Nephron progenitor cell (in vitro differentiated cells): ENCODE measurements at places on chromosomes 5 and 9.

DNA sequence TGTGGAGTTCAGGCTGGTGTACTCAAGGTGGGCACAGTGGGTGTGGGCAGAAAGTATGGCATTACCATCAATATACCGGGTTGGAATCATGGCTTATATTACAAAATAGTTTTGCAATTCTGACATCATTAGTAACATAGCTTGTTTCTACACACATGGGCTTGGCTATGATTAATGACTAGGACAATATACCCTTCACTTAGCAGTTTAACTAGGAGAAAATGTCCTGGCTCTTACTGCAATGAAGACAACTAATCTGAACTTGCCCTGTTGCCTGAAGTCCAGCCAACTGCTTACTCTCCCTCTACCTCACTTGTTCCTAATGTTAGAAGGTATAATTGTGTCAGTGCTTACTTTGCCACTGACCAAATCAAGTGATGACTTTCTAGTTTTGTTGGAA lies 612.5 kb downstream of the EFNA5 start:
- DNase-seq = no peak

- no peak for DNase-seq
Measured at GRCh38 chr5:173472164-173472563, 143.9 kb upstream of the STC2 start.

GRCh38 chr9:20664501-20664900 lies 19.6 kb upstream of the FOCAD start:
- DNase-seq = no peak

GRCh38 chr5:57853929-57854697 lies 371.5 kb upstream of the ACTBL2 start:
- no peak for DNase-seq

- DNase-seq = no peak
Measured at GRCh38 chr5:58970766-58971165, 387.9 kb downstream of the RAB3C start.

- no peak for DNase-seq
Measured at GRCh38 chr5:148416921-148417320, 33.2 kb downstream of the FBXO38 start.

DNA sequence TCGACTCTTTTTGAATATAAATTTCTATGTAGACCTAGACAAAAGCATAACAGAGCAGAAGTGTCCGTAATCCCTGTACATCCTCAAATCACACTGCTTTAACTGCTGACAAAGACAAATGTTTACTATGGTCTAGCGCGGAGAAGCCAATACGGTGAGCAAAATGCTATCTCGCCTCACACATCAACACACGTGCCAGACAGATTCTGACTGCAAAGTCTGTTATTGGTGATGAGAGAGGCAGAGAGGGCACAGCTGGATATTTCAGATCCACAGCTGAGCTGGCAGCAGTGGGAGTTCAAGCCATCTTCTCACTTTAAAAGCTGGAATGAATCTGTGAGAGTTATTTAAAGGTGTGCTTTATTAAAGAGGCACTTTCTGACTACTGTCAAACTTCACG lies 124.3 kb downstream of the ARL15 start:
- no peak for DNase-seq

DNA sequence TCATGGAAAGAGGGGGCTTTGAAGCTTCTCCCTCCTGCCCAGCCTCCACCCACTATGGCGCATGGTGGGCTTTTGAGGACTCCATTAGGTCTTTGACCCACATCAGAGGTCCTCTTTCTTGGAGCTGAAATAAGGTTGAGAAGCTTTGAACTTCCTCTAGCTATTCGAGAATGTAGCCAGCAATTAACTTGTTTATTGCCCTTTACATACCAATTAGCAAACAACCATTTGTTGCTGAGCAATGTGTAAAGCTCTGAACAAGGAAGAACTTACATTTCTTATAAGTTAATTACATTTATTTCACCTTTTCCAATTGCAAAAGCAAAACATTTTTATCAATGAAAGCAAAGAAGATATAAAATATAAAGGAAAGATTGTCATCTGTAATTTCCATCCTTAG lies 30.5 kb upstream of the FOXB2 start:
- no peak for DNase-seq

DNA sequence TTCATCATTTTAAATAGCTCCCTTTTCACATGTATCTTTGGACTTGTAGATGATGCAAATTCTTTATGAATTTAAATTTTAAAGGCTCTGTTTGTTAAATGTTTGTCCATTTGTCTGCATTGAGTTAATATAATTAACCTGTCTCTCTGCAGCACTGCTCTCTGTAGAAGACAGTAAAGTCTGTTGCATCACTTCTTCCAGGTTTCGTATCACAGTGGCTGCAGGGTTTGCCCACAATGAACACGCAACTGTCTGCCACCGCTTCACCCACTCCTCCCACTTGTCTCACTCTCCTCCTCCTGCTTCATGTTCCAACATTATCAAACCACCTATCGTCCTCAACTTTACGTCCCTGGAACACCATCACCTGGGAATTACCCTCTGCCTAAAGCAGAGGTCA lies 231.3 kb upstream of the SLC30A5 start:
- DNase-seq = no peak

DNA sequence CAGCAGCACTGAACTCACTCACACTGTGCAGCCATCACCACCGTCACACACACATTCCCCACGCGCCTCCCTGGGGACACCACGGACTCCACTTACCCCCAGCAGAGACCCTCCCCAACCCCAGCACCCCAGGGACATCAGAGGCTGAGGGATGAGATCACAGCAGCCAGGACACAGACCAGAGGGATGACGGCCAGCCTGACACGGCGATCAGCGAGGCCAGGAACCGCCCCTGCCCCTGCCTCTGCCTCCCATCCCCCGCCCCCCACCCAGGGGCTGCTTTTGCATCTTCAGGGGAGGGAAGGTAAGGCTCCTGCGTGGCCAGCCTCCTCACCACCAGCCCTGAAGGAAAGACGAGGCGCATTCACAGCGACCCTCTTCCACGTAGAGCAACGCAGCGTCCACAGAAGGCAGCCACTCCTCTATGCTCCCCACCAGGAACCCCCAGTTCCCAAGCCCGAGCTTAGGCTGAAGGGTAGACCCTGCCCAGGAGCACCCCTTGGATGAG lies 104.5 kb downstream of the VAV2 start:
- no peak for DNase-seq

DNA sequence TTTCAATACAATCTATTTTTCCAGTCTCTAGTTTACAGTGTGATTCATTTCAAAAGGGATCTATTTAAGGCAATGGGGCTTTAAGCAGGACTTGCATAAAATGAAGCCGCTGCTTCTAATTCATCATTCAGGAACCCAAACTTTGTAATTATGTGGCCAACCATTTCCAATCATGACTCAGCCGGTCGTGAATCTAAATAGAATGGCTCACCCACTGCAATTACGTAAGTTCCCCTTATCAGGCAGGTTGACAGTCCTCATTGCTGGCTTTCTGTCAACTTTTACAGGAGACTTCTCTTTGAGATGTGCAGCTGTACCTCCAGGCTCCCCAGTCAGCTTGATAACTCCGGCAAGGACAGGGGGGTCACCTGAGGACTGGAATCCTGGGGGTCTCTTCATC lies 152.8 kb upstream of the DAP start:
- DNase-seq = no peak

DNA sequence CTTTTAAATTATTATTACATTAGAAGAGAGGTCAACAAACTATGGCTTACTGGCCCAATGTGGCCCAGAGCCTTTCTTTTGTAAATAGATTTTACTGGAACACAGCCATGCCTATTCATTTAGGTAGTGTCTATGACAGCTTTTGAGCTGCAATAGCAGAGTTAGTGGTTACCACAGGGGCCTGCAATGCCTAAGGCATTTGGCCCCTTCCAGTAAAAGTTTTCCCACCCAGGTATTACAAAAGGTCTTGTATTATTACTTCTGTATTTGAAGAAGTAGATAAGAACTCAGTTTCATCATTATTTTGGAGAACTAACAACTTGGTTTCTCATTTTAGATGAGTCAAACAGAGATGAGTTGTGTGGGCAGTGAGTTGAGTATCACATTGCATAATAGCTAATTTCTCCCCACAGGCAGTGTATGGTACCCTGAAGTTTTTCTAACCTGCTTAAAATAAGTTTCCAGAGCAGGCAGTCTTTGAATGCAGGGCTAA lies 9.5 kb downstream of the MTRR start:
- DNase-seq = no peak
